ENCODE measurements at places on chromosomes 2 and 18.
A peak's percentile ranks its signal among the peaks of the same experiment; 100 is the strongest.

- peaks cover 24% of the 10 kb centered on the region for H3K4me1 ChIP-seq
- no peak overlapping the region for H3K27ac ChIP-seq
Measured at GRCh38 chr2:31205186-31205585, 12.1 kb downstream of the CAPN14 start.

DNA sequence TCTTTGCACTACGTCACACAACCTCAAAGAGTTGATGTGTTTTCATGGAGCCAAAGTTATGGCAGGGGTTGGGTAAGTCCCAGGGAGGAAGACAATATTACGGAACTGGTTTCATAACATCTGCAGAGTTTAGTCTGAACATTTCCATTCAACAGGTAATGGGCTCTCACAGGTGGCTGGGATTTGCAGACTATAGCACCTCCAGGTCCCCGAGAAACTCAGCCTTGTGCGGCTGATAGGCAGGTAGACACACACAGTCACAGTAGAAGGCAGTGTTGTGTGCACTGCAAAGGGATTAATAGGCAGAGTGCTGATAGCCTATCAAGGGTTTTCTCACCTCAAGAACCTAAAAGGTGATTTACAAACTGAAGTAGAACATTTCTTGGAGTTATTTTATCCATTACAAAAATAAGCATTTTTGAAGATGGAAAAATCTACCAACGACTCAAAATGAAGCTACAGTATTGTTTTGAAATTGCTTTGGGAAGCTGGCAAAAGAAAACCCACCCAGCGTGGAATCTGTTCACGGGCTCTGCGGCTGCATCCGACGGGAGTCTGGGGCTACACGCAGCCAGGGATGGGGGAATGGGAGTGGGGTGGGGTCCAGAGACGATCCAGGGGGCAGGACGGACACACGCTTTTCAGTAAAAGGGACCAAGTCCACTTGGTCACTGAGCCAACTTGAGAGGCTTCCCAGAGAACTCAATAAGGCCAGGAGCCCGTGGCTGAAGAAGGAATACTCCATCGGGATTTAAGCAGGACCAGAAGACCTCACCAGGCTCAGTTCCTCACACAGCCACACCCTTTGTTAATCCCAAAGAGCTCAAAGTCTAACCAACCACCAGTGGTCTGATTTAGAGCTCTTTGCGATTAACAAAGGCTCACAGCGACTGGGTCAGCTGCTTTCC is 82.9 kb downstream of the CHRNA1 start:
- H3K36me3 ChIP-seq, result peaks cover 7% of the 10 kb centered on the region
- H3K4me3 ChIP-seq, result peak overlapping the region; percentile 95
- H3K4me1 ChIP-seq, result peaks cover 37% of the 10 kb centered on the region

DNA sequence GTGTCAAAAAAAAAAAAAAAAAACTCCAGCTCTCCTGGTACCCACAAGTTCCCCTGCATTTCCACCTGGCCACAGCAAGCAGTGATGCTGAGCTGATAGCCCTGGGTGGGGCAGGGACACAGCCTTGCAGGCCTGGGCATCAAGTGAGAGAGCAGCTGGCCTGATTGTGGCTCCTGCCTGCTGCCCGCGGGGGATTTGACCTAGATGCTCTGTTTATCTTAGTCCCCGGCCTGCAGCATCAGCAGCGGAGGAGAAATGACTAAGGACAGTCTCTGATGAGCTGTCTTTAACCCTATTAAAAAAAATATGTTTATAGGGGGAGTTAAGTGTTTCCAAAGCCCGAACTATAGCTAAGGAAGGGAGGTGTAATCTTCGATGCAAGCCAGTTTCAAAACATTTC is 102.6 kb downstream of the MTCL1 start:
- no peaks in the 10 kb centered on the region for H3K27me3 ChIP-seq
- no peak overlapping the region for H3K4me3 ChIP-seq
- no peak for DNase-seq
- peaks cover 12% of the 10 kb centered on the region for H3K36me3 ChIP-seq
- no peak overlapping the region for H3K27ac ChIP-seq
- H3K4me1 ChIP-seq, result peaks cover 3% of the 10 kb centered on the region

DNA sequence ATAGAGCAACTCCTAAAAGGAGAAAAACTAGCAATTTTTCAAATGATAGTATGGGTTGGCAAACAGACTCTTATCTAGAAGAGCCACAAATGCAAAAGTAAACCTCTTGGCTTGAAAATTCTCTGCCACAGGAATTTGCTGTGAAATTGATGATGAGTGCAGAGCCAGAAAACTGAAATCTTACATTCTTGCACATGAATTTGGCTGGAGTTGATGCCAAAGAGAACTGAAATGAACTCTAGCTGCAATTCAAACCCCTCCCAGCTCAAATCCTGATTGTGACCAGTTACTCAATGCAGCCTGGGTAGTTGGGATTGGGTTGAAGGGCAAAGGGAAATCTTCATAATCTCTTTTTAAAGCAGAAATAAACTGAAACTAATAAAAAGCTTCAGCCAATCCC is 266.6 kb downstream of the PDE11A start:
- no peak for DNase-seq
- no peaks in the 10 kb centered on the region for H3K36me3 ChIP-seq
- H3K4me1 ChIP-seq, result no peaks in the 10 kb centered on the region
- H3K27me3 ChIP-seq, result no peaks in the 10 kb centered on the region

DNA sequence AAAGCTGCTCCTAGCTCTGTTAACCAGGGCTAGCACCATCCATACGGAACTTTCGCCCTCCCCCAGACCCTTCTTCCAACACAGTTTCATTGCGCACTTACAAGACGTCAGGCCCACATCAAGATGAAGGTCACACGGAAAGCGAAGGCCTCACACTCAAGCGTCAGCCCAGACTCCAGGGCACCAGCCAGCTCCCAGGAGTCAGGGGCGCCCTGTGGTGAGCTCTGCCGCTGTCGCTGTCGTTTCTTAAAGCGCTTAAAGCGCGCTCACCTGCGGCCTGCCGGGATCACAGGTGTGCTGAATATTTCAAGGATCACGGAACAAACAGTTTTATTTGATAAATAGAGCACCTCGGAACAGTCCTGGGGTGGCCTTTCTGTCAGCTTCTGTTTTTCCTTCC is 163.1 kb downstream of the CDH20 start:
- H3K27ac ChIP-seq, result no peak overlapping the region
- no peaks in the 10 kb centered on the region for H3K27me3 ChIP-seq
- no peak overlapping the region for H3K4me3 ChIP-seq
- DNase-seq, result no peak
- H3K36me3 ChIP-seq, result no peaks in the 10 kb centered on the region
- H3K4me1 ChIP-seq, result no peaks in the 10 kb centered on the region

DNA sequence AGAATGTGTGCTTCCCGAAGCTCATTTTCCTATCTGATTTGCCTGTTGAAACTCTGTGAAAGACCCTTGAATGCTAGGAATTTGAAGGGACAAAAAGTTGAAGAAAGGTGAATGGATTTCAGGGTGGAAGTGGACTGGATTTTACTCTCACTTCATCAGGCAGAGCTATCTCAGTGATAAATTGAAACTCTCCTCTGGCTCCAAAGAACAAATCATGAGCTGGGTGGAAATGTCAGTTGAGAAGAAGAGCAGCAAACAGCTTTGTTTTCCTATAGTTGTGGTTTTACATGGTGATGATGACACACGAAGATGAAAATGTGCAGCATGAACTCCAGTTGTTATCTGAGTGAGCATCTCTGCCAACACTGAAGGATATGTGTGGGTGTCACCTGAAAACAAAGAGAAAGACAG is 34.4 kb downstream of the CD28 start:
- H3K4me3 ChIP-seq, result no peak overlapping the region
- no peaks in the 10 kb centered on the region for H3K4me1 ChIP-seq
- no peak overlapping the region for H3K27ac ChIP-seq
- no peaks in the 10 kb centered on the region for H3K27me3 ChIP-seq
- DNase-seq, result no peak

DNA sequence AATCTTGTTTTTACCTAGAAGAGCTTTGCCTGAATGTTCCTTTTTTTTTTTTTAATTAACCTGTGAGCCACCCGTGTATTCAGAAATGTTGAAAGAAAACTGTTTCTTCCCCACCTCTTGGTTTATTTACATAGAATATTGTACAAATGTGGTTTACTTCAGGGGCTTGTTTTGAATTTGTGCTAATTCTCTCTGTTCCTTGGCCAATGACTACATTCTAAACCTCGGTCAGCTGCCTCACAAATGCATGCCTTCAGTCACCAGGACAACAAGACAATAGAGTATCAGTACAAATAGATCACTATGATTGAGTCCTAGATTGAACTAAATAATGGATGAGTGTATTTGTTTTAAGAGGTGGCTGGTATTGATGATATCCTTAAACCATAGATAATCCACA is 36.0 kb downstream of the AGFG1 start:
- no peaks in the 10 kb centered on the region for H3K4me1 ChIP-seq
- DNase-seq, result no peak
- H3K27ac ChIP-seq, result no peak overlapping the region
- no peaks in the 10 kb centered on the region for H3K36me3 ChIP-seq

- no peaks in the 10 kb centered on the region for H3K36me3 ChIP-seq
- H3K27ac ChIP-seq, result no peak overlapping the region
- no peaks in the 10 kb centered on the region for H3K27me3 ChIP-seq
- H3K4me1 ChIP-seq, result no peaks in the 10 kb centered on the region
Measured at GRCh38 chr2:19623488-19623887, 265.1 kb upstream of the OSR1 start.

- H3K27ac ChIP-seq, result no peak overlapping the region
- no peak overlapping the region for H3K4me3 ChIP-seq
- H3K27me3 ChIP-seq, result no peaks in the 10 kb centered on the region
- peaks cover 10% of the 10 kb centered on the region for H3K4me1 ChIP-seq
- no peak for DNase-seq
Measured at GRCh38 chr2:119495948-119496347, 28.3 kb downstream of the SCTR start.

DNA sequence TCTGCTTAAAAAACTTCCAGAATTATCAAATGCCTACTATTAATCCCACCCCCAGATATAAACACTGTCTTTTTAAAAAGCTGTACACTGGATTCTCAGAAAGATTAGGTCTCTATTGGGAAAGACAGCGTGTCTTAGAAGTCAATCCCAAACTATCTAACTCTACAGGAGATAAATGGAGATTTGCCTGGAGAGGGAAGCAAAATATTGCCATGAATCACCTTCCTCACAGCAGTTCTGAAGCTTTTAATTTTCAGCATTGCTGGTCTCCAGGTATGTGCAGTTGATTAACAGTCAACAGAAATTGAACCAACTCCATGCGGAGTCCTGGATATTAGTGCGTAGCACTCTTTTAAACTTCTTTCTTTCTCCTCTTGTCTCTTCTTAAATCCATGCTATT is 122.2 kb downstream of the DSC3 start:
- H3K27me3 ChIP-seq, result no peaks in the 10 kb centered on the region
- no peak overlapping the region for H3K27ac ChIP-seq
- H3K4me1 ChIP-seq, result no peaks in the 10 kb centered on the region
- H3K36me3 ChIP-seq, result no peaks in the 10 kb centered on the region
- no peak for DNase-seq
- no peak overlapping the region for H3K4me3 ChIP-seq

GRCh38 chr18:13536578-13536977 is 189.8 kb downstream of the FAM210A start:
- no peak overlapping the region for H3K4me3 ChIP-seq
- no peaks in the 10 kb centered on the region for H3K27me3 ChIP-seq
- H3K27ac ChIP-seq, result no peak overlapping the region
- H3K4me1 ChIP-seq, result peaks cover 55% of the 10 kb centered on the region
- H3K36me3 ChIP-seq, result no peaks in the 10 kb centered on the region

DNA sequence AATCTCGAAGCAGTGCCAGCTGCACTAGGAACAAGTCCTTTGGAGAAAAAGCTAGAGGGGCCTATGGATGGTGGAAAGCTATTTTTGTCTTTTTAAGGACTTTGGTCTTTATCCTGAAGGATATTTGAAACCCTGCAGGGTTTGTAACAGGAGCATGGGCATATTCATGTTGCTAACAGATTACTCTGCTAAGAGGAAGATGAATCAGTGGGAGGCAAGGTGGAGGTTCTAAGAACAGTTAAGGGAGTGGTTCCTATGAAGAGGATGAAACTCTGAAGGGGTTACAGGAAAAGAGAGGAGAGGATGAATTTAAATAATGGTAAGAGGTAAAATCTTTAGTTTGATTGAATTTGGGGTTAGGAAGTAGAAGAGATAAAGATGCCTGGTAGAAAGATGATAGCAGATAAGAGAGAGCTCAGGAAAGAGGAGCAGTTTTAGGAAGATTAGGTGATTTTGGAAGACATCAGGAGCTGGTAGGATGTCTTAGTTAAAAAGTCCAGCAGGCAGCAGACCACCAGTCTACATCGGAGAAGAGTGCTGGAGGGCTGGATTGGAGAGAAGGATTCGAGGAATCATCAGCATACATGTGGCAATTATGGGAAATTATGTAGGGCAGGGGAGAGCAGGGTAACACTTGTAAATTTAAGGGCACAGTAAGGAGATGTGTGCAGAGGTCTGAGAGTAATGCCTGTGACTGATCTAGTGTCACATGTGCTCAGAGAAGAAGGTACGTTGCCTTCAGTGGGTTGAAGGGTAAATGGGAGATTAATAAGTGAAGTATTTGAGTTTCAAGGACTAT is 39.3 kb upstream of the C1GALT1C1L start:
- no peaks in the 10 kb centered on the region for H3K27me3 ChIP-seq
- H3K4me1 ChIP-seq, result no peaks in the 10 kb centered on the region
- no peaks in the 10 kb centered on the region for H3K36me3 ChIP-seq
- no peak overlapping the region for H3K4me3 ChIP-seq

DNA sequence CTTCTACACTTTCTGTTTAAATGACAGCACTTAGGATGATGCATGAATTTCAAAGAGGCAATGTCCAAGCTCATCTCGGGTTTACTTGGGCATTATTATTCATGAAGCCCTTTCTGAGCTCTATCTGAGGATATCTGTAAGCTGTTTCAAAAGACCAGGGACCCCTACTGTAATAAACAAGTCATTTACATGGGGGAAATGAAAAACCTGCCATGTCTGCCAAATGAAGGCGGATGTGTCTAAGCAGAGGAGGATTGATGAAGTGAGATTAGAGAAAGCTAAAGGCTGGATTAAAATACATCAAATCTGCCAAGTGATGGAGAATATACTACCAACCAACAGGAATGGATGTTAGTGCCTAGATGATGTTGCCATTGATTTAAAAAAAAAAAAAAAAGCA is 64.5 kb downstream of the SUCLG1 start:
- no peaks in the 10 kb centered on the region for H3K36me3 ChIP-seq
- no peaks in the 10 kb centered on the region for H3K4me1 ChIP-seq
- H3K27me3 ChIP-seq, result no peaks in the 10 kb centered on the region
- no peak overlapping the region for H3K27ac ChIP-seq
- no peak for DNase-seq
- H3K4me3 ChIP-seq, result no peak overlapping the region

DNA sequence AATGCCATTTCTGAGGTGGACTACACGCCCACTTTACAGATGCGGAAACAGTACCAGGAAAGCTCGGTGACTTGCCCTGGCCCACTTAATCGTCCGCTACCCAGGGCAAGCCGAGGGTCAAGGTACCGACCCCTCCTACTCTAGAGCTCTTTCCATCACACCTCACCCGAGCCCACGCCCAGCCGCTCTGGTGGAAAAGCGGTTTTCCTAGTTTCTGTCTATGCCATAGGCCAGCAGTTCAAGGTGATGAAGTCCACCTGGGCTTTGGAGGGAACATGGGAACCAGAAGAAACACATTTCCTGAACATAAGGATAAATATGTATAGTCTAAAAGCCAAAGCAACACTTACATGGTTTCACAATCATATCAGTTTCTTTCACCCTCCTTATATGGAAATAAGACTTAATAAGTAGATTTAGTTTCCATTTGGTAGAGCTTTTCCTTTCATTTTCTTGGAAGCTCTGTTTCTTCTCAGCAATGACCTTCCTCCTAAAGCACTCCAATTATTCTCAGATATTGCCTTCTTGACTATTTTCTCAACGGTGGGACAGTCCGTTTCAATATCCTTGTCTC is 567 bp downstream of the VWA3B start:
- no peak for DNase-seq
- no peaks in the 10 kb centered on the region for H3K36me3 ChIP-seq
- no peaks in the 10 kb centered on the region for H3K27me3 ChIP-seq
- peak overlapping the region; percentile 47 for H3K4me3 ChIP-seq
- peaks cover 14% of the 10 kb centered on the region for H3K4me1 ChIP-seq
- peak overlapping the region; percentile 11 for H3K27ac ChIP-seq
